Fibroblast of the aortic adventitia (primary cell): ENCODE measurements at places on chromosomes 7 and 10. TPM values are rescaled to one million over a fixed set of nuclear protein-coding genes. Genes with fewer than 3 reads are reported as not detected.

The FOXI2 gene
- total RNA-seq: not detected in 2 replicates

The INSYN2A gene
- total RNA-seq: 0.27 TPM in 1 of 2 replicates, not detected in the other

The WNT8B gene
- total RNA-seq: not detected in 2 replicates

- no peak for DNase-seq
Measured at GRCh38 chr7:100475549-100475948, 3.5 kb downstream of the TSC22D4 start.

The PGAM2 gene
- total RNA-seq: not detected in 2 replicates

DNA sequence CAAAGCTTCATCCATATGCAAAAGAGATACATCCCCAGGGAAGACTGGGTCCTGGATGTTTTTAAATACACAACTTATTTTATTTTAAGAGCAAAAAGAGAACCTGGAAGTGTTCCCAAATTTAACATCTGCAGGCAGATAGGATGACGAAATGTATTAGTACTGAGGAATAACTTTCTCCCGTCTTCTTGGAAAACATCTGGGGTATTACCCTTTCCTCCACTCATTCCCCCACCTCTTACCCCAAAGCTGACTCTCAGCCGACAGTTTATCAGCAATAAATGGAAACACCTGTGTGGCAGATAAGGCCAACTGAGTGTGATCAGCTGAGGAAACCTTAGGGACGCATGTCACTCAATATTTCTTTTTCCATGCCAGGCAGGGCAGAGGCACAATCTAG, 435.6 kb upstream of the NPVF start:
- DNase-seq: peak; percentile 4

- no peak for DNase-seq
Measured at GRCh38 chr10:116059320-116059719, 213.7 kb downstream of the GFRA1 start.

DNA sequence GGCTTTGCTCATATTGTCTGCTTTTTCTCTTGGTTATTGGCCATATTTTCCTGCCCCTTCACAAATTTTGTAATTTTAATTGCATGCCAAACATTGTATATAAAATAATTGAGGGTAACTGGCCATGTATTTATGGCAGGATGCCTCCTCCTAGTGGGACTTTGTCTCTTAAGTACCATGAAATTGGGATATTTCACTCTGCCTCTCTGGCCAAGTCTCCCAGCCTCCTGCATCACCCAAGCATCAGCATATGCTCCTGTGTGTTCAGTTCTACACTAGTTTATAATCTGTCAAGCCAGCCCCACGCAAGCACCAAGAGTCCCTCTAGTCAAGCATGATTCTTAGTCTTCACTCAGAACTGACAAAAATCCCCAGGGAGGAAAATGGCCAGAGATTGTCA, 44.2 kb upstream of the FHIP2A start:
- no peak for DNase-seq

The GFRA1 gene
- total RNA-seq: 0.18 and 0.49 TPM in 2 replicates

GRCh38 chr7:25998499-25998898, 153.5 kb upstream of the NFE2L3 start:
- no peak for DNase-seq

The PRSS2 gene
- not detected in 2 replicates for total RNA-seq

DNA sequence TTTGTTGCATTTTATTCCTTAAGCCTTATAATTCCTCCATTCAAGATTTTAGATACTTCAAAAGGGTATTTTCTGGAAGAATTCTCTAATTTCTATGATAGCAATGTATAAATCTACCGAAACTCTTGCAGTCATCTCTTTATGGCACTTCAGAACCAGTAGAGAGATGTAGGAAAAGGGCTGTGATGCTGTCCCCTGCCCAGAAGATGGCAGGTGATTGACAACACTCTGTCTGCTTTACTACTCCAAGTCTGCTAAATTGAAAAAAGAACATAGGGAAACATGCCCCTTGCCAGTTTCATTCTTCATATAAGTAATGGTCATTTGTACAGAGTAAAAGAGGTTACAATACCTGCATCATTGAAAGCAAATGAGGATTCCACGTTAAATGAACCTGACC, 5.1 kb downstream of the TCTN3 start:
- DNase-seq: no peak

GRCh38 chr7:7870555-7870954, 98.0 kb upstream of the GLCCI1 start:
- peak; percentile 11 for DNase-seq

The DCLRE1A gene
- 1.2 and 10.9 TPM in 2 replicates for total RNA-seq

The HMX2 gene
- not detected in 2 replicates for total RNA-seq

The SPAM1 gene
- not detected in 2 replicates for total RNA-seq

The ANKMY2 gene
- 24.9 and 30.2 TPM in 2 replicates for total RNA-seq

DNA sequence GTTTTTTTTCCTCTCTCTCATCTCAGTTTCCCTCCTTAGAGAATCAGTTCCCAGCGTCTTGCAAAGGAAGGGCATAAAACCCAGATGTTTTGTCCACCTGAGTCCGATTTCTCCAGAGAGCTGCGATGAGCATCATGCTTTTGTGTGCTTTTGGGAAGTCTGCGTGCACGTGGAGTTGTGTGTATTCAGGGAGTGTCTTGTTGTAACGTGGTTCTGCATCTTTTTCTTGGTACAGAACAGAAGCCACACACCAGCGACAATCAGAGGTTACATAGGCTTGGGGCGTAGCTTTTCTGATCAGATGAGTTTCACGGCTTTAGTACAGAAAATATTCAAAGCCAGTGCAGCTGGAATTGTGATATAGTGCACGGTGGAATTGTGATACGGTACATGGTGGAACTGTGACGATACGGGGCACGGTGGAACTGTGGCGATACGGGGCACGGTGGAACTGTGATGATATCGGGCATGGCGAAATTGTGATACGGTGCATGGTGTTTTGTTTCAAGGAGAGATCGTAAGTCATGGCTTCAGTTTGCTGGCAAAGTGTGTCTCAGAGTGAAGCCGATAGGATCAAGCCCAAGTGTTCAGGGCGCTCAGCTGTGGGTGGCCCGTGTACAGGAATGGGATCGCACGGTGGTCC, 32.8 kb downstream of the FOXK1 start:
- DNase-seq: no peak

GRCh38 chr7:18064242-18064838, 36.7 kb upstream of the PRPS1L1 start:
- peak; percentile 12 for DNase-seq

The AGBL3 gene
- total RNA-seq: 0.41 and 2.9 TPM in 2 replicates

GRCh38 chr10:21194510-21194993, 297.4 kb upstream of the NEBL start:
- peak; percentile 11 for DNase-seq

The MRLN gene
- total RNA-seq: not detected in 2 replicates

DNA sequence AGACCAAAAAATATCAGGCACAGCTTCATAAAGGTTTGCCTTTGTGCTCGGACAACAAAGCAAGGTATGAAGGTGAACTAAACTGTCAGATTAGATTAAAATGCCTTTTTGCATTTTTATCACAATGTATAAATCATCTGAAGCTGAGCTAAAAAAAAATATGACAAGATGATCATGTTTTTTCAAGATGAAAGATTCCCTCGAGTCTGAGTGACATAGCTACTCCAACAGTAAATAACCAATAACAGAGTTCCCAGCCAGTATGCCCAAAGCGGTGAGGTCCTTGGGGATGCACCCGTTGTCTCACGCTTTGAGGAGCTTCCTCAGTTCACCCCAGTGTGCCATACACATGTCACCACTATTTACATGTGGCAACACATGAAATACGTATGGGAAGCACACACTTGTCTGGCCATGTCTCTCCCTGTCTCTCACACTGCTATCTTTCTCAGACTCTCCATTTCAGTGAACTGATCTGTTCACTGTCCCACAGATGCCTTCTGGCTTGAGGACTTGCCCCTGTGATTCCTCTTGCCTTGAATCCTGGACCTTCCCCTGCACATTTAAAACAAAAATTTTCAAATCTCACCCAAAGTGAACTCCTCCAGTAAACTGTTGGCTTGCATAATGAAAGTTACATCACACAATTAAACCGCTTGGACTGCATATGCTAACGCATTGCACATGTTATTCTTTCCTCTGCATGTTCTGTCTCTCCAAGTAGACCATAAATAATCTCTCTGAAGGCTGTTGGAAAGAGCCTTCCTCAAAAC, 2.6 kb upstream of the PIK3CG start:
- DNase-seq: peak; percentile 51

DNA sequence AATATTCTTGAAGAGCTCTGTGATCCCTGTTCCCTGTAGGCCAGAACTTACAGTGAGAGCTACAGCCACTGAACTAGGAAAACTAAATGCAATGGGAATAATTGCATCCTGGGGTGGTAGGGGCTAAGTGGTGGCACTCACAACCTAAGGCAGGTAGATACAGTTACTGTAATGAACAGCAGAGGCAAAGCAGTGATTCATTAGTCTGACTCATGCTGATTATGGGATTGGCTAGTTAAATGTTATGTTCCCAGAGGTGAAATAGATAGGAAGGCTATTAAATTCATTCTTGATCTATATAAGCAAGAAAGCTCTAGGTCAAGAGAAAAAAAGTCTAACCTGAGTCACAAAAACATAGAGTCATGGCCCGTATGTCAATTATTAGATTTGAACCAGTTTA, 173.1 kb upstream of the MALRD1 start:
- DNase-seq: no peak

DNA sequence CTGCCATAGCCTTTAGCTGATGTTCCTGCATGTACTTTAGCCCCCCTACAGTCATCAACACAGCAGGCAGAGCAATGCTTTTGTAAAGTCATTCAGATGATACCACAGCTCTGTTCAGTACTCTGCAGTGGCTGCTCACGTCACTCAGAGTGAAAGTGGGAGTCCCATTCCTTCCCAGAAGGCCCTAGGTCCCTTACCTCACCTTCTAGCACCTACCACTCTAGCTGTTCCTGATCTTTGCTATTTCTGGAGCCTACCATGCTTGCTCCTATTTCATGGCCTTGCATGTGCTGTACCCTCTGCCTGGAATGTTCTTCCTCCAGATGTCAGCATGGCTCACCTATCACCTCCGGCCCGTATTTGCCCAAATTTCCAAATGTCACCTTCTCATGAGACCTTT, 94.4 kb upstream of the PRR15 start:
- DNase-seq: no peak

The SAMD9L gene
- total RNA-seq: 22.6 and 39.4 TPM in 2 replicates

The ZNF804B gene
- not detected in 2 replicates for total RNA-seq

DNA sequence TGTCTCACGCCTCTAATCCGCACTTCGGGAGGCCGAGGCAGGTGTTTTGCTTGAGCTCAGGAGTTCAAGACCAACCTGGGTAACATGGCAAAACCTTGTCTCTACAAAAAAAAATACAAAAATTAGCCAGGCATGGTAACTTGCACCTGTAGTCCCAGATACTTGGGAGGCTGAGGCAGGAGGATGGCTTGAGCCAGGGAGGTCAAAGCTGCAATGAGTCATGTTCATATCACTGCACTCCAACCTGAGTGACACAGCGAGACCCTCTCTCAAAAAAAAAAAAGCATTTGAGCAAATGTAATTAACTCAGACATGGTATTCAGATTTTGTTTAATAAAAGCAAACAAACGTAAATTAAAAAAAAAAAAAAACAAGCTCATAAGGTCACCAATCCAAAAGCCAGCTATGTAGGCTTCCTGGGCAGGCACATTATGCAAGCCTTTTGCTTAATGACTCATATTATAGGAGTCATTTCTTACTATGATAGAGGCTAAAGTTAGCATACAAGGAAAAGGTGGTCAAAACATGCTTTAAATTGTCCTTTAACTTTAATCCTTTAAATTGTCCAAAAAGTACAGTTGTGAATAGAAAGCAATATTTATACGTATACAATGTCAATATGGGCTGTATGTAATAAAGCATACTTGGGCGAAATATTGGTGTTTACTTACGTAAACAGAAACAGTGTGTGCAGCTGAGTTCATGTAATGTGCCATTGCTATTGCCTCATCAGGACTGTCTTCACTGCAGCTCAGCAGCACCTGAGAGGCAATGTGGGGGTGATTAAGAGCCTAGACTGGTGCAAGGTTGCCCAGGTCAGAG, 13.0 kb downstream of the AKR1D1 start:
- DNase-seq: peak; percentile 2

The C10orf105 gene
- total RNA-seq: under 0.01 TPM in 1 of 2 replicates, not detected in the other

DNA sequence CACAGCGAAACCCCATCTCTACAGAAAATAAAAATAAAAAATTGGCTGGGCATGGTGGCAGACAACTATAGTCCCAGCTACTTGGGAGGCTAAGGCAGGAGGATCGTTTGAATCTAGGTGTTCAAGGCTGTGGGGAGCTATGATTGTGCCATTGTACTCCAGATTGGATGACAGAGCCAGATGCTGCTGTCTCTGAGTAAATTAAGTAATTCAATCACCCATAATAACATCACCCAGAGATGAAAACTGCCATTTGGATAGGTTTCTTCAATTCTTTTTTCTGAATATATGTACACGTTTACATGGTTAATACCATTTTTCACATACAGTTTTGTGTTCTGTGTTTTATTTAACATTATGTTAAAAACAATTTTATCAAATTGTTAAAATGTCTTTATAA, 79.3 kb downstream of the WIPF3 start:
- no peak for DNase-seq

The CALHM1 gene
- total RNA-seq: not detected in 2 replicates

GRCh38 chr10:117663750-117664149, 121.2 kb downstream of the EMX2 start:
- peak; percentile 33 for DNase-seq

GRCh38 chr7:76201732-76202665, at the start of gene SRRM3:
TSS of gene SRRM3 (plus strand) at chr7:76201896. CDS start at chr7:76235067, 33,171 bp downstream.
- peak; percentile 68 for DNase-seq

- DNase-seq: no peak
Measured at GRCh38 chr10:70773965-70774809, 11.0 kb downstream of the TBATA start.

DNA sequence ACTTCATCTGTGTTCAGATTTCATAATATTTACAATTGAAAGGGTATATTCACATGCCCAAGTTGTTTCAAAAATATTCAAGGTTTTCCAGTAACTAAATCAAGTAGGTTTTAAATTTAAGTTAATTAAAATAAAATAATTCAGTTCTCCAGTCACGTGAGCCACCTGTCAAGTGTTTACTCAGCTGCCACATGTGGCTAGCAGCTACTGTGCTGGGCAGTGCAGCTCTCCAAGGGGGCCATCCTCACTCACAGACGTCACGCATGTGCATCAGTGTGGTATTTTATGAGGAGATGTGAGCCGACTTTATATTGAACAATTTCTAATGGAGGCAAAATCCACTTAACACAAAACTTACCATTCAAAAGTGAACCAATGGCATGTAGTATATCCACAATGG, 69.7 kb upstream of the CAMK2B start:
- DNase-seq: no peak
